ENCODE measurements at places on chromosomes 7 and 10.

DNA sequence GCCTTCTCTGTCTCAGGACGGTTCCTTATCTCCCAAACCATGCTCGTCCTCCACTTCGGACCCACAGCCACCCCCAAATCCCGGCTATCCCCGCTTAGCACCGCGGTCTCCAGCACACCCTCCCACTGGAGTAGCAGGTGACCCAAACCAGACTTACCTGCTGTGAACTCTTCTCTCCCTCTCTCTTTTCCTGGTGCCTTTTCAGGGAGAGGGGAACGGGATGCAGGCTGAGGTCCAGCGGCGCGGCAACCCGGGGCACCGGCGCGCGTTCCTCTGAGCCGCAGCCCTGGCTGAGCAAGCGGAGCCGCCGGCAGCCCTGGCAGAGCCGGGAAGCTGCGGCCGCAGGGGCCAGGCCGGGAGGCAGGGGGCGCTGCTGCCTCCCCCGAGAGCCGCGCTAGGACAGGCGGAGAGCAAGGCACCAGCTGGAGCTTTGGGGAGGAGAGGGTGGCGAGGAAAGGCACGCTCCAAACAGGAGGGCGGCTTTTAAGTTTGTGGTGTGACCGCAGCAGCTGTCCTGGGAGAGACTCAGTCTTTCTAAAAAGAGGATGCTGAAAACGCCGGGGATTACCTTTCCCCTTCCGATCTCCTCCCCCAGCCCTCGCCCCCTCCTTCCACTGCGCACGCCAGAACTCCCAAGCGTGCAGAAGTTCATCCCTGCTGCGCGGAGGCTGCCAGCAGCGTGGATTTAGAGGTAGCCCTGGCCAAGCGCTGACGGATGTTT is at the start of gene SEMA3D:
SEMA3D (minus strand) TSS at position 536 of the 721 bp plus-strand sequence. CDS start 65,165 bp downstream, outside the sequence.
- DNase-seq, result peak; percentile 56

DNA sequence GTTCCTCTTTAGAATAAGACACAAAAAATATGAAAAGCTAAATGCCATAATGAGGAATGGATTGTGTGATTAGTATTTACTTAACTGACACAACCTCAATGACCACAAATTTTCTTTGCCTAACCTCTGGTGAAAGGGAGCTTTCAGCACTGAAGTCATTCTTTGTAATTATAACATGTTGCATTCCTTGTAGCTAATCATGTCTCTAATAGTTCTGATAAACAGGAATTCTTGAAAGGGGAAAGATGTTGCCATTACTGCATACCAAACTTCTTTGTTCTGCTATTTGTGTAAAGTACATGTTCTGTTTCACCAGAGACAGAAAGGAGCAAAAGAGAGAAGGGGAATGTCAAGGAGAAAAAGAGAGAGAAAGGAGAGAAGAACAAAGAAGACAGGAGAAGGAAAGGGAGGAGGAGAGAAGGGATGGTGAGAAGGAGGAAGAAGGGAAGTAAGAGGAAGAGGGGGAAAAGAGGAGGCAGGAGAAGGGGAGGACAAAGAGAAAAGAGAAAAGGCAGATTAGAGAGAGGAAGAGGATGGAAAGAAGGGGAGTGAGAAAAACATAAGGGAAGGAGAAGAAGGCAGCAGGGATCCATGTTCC is 120.9 kb downstream of the SEMA3D start:
- DNase-seq, result no peak

- DNase-seq, result no peak
These were observed 12.8 kb upstream of the KAT6B start for GRCh38 chr10:74813381-74814259.

DNA sequence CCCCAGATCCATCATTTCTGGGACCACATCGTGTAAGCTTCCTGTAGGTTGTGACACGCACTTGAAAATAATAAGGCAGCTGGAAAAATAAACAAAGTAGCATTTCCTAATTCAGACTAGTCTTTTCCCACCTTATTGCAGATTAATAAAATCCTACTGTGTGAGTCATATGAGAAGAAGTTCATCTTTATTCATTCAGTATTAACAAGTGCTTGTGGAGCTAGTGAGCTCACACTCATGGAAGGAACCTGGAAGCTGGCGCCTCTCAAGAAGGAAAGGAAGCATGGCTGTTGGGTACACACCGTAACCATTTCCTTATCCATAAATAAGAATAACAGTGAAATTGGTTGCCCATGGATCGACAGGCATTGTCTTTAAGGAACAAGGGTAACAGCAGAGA is 152.6 kb upstream of the PFKP start:
- no peak for DNase-seq

- no peak for DNase-seq
These were observed 750.8 kb downstream of the REEP3 start for GRCh38 chr10:64271983-64272382.
